ENCODE measurements at places on chromosomes 1 and 21.

- DNase-seq: no peak
These were observed 17.8 kb downstream of the CASZ1 start for GRCh38 chr1:10778640-10779039.

GRCh38 chr1:9119745-9120144 lies 9.2 kb downstream of the GPR157 start:
- no peak for DNase-seq

DNA sequence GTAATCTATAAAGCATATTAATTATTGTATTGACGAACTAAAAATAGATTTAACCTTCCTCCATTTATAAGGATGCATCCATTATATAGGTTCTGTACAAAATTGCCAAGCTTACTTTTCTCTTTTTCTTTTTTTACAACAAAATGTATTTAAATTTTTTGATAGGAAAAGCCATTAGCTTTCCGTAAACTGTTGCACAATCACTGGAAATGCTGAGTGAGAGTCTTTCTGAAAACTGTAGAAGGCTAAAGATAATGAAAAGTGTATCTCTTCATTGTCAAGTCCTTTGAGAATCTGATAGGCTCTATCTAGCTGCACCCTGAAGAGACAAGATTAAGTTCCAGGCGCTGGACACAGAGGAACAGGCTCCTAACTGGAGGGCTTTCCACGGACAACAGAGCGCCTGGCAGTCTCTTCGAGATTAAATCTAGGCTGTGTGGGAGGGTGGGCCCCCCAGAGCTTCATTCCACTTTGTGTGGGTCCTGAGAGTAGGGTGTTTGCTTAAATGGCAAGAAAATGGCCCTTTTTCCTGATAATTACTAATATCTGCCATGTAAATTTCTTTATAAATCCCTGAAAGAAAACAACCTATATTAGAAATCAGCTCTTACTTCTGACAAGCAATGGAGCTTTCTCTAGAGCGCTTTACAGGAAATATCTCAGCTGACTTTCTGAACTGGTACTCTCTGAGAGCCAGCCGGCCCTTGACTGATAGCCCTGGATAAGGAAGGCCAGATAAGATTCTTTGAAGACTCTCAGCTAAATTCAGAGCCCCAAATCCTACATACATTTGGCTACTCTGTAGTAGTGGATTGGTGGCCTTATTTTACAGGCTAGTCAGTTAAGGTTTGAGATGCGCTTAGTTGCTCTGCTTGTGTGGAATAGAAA lies 108.3 kb downstream of the FMN2 start:
- no peak for DNase-seq

- no peak for DNase-seq
These were observed 213.4 kb downstream of the DISC1 start for GRCh38 chr1:231839999-231840398.
